ENCODE measurements at places on chromosomes 7 and 10.

- DNase-seq: no peak
Observed at GRCh38 chr7:13174991-13175390, 487.6 kb downstream of the ARL4A start.

DNA sequence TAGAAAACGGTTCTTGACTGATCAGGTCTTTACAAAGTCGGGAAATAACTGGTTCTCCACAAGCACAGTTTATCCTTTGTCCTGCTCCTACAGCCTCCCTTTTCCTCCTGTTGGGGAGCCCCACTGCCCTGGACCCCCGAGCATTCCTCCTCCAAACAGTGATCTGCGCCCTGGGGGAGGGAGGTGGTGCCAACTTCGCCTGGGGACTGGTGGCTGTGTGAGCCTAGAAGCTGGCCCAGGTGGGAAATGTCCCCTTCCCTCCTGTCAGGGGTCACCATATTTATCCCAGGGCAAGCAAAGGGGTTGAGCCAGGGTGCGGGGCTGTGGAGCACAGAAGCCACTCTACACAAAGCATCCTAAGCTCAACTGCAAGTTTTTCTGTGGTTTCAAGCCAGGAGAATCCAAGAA lies 5.2 kb downstream of the HMX3 start:
- no peak for DNase-seq

GRCh38 chr10:105742184-105742583 lies 1101.1 kb downstream of the SORCS3 start:
- DNase-seq: no peak

- DNase-seq: no peak
Observed at GRCh38 chr7:1919539-1920265, 249.6 kb downstream of the ELFN1 start.

Data from activated CD8-positive, alpha-beta memory T cell treated with anti-CD3 and anti-CD28 coated beads for 1 hour (primary cell).